ENCODE measurements at places on chromosomes 11 and 22.

DNA sequence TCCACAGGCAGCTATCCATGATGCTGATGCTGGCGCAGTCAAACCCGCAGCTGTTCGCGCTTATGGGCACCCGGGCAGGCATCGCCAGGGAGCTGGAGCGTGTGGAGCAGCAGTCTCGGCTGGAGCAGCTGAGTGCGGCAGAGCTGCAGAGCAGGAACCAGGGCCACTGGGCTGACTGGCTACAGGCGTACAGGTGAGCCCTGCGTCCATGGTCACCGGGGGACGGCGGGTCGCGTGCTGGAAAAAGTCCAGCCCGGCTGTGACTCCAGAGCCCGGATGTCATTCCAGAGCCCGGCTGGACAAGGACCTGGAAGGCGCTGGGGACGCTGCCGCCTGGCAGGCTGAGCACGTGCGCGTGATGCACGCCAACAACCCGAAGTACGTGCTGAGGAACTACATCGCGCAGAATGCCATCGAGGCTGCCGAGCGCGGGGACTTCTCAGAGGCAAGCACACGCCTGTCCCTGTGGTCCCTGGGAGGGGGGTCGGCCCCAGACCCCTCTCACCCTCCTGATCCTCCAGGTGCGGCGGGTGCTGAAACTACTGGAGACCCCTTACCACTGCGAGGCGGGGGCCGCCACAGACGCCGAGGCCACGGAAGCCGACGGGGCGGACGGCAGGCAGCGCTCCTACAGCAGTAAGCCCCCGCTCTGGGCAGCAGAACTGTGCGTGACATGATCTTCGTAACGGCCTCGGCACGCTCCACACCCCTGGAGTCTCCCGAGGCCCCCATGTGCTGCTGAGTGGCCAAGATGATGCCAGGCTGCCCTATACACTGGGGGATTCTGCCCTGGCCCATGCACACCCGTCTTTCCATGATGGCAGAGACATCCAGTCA is 16.1 kb downstream of the SELENOO start:
- DNase-seq: no peak

DNA sequence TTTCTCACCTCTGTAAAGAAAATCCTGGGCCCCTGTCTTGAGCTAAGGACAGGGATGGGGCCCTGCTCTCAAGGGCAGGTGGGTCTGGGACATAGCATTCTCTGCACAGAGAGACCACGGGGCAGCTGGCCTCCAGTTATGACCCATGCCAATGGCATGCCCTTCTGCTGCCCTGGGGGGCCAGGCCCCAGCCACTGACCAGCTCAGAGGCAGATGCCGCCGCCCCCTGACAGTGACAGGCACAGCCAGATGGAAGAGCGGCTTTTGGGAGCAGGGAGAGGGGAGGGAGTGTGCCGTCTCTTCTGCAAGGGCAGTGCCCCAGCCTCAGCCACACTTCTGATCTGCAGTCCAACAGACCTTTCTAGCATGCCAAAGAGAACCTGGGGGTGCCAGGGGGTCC is 114.8 kb upstream of the NAV2 start:
- DNase-seq: no peak

DNA sequence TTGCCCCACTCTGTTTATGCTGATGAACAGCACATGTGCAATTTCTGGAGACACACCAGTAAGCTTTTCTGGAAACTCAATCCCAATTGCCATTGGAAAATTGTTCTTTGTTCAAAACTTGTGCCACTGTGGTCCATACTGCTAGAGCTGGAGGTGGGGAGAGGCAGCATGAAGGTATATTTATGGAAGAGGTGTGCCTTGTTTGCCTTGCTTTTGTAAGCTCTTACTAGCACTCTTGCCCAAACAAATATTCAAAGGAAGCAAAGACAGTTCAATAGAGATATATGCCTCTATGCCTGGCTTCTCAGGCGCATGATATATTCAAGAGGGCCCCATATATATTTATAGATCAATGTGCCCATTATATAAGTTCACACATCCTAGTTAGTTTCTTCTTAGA is 42.7 kb downstream of the TIMP3 start:
- no peak for DNase-seq

DNA sequence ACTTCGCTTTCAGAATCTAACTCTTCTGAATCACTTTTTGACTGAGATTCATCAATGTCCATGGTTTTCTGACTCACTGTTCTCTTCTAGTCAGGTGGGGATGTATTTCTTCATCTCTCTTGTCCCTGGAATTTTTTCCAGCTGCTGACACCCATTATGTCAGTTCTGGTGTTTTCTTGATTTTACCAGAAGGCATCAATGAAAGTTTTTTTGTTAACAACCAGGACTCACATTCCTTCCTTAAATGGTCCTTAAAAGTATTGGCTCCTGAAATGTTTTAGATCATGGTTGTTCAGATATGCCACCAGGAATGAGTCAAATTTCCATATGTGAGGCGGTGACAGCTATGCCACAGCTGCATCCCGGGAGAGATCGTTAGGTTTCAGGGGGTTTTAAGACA is 12.9 kb downstream of the MICAL2 start:
- no peak for DNase-seq

- no peak for DNase-seq
Observed at GRCh38 chr11:36092314-36093030, 148.6 kb downstream of the LDLRAD3 start.

GRCh38 chr11:95922099-95922498 is 1.8 kb downstream of the MTMR2 start:
- DNase-seq: no peak

GRCh38 chr22:32852395-32853251 is 51.1 kb downstream of the TIMP3 start:
- no peak for DNase-seq

DNA sequence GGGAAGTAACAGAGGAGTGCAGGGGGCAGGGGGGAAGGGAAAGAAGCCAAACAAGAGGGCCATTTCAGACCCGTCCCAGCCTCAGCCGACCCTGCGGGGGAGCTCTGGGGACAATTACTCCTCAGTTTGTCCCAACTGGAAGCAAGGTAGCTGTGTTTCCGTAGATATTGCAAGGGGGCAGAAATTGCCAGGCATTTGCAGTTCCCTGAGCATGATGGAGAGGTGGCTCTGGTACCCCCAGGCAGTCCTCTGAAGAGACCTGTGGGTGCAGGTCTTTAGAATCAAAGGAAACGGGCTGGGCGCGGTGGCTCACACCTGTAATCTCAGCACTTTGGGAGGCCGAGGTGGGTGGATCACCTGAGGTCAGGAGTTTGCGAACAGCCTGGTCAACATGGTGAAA is 13.8 kb upstream of the JAM3 start:
- no peak for DNase-seq

DNA sequence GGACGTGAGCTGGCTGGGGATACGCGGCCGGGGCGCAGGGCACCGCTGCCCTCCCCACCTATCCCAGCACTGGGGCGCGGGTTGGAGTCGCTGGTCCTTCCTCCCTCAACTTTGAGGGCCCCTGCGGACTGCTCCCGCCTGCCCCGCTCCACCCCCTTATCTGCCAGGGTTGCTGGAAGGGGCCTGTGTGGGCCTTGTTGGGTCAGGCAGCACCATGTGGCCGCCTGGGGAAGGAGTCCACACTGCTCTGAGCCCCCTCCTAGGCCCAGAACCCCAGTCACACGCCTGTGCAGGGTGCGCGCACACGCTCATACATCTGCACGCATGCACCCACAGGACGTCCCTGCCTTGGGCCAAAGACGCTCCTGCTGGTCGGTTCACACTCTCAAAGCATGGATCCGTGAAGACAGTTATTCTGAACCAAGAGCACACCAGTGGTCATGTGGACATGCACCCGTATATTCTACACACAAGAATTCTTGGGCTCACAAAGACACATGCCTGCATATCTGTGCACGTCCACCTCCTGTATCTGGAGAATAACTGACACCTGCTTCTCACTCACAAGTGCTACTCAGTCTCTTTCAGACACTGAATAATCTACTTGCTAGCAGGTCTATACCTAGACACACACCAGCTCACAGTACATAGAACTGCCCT is 710 bp downstream of the TUB start:
- DNase-seq: no peak

DNA sequence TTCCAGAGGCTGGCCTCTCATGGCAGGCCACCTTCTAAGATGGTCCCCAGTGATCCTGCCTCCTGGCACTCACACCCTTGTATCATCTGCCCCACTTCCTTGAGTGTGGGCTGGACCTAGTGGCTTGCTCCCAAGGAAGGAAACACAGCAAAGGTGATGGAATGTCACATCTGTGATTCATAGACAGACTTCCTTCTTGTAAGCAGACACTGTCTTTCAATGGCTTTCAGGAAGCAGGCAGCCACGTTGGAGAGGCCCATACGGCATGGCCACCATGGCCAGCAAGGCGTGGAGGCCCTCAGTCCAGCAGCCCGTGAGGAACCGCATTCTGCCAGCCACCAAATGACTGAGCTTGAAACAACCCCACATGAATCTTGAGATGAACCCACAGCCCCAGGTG is 11.3 kb downstream of the LMO1 start:
- DNase-seq: no peak

DNA sequence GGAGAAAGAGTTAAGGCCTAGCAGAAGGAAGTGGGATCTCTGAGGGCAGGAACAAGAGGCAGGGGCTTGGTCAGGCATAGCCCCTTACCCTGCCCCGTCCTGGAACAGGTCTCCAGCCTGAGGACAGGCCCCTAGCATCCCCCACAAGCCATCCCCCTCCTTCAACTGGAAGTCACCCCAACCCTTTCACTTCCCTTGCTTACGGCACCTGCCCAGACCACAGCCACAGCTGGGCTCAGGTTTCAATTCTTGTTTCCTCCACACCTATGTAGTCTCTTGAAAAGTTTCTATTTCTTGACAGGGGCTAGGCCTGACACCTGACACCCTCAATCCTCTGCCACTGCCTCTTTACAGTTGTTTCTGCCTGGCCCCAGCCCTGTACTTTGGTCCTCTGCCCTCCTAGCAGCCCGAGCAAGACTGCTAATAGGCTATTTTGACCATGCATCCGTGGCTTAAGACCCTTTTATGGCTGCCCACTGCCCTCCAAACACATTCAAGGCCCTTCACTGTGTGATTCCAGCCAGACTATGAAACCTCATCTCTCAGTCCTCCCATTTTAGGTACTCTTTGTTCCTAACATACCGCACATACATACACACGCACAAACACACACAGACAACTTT is 10.9 kb upstream of the FCHSD2 start:
- DNase-seq: peak; percentile 12

DNA sequence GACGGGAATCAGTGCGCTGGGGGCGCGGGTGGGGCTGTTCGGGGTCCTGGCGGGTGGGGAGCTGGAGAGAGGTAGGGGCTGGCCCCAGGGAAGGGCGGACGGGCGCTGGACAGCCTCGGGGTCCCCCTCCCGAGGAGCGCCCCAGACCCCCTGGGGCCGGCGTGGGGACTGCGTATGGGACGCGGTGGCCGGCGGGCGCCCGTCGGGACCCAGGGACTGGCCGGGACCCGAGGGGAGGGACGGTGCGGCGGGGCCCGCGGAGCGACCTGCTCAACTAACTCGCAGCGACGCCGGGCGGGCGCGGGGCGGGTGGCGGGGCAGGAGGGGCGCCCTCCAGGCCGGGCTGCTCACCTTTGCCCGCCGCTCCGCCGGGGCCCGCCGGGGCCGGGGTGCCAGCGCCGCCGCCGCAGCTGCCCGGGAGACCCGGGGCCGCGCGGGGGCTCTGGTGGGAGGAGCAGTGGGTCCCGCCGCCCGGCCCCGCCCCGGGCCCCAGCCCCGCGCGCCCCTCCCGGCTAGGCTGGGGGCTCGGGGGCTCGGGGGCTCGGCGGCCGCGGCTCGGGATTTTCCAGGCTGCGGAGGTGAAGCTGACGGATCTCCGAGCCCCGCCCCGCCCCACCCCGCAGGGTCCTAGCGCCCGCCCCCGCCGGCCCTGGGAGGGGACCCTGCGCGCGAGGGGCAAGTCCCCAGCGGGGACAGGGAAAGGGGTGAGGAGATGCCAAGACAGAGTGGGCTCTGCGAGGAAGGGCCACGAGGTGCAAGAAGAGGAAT is 12.3 kb downstream of the STARD10 start:
- peak; percentile 53 for DNase-seq

- no peak for DNase-seq
Observed at GRCh38 chr11:110710628-110711381, 1.4 kb downstream of the ARHGAP20 start.

GRCh38 chr22:17481424-17481823 is 81.9 kb upstream of the SLC25A18 start:
- DNase-seq: no peak

- DNase-seq: no peak
Observed at GRCh38 chr22:29187831-29188230, 17.9 kb upstream of the EMID1 start.

GRCh38 chr11:47270331-47271271 is 668 bp downstream of the MADD start:
- no peak for DNase-seq

GRCh38 chr11:76249195-76249741 is 43.0 kb upstream of the WNT11 start:
- DNase-seq: no peak

- no peak for DNase-seq
Observed at GRCh38 chr11:102347462-102348370, 702 bp downstream of the BIRC2 start.

DNA sequence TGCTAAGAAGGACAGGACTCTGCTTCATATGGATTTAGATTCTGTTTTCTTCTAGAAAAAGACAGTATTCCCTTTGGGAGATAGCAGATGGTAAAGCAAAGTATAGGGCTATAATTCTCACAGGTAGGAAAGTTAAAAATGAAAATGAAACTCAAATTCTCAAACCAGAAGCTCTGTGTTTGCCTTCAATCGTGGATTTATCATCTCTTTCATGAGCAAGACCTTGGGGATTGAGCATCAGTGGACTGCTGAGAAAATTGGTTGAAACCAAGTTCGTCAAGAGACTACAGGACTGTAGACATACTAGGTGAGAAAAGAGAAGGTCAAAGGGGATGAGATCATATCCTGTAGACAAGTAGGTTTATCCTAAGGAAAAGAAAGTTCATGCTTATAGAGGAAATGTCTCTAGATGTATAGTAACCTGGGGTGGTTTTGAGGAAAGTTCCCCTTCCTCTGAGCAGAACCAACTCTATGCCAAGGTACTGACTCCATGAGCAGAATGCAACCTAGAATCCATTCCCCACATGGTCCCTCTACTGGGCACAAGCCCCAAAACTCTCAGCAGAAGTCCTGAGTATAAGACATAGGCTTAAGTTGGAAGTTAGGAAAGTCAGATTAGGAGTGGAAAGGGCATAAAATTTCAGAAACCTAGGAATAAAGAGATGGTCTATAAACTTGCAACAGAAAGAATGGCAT is 46.5 kb downstream of the SLC5A12 start:
- no peak for DNase-seq

GRCh38 chr11:37533830-37534229 is 935.8 kb upstream of the RAG2 start:
- no peak for DNase-seq

GRCh38 chr11:46351606-46352005 is 4.3 kb downstream of the DGKZ start:
- no peak for DNase-seq

DNA sequence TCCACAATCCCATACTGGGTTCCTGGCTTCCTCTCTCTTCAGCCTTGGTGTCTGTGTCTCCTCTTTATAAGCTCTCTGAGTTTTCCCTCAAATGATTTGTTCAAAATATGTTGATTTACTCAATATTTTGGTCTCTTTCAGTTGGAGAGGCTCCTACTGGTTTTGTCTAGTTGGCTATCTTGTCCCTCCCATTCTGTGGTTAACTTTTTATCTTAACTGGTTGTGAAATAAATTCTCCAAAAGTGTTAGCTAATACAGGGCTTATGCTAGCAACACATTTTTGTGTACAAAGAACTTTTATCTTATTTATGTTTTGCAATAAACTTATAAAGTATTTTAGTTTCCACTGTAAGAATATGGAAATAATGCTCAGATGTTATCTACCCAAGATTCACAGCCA is 200.9 kb downstream of the AASDHPPT start:
- DNase-seq: no peak
